ENCODE measurements at places on chromosomes 5 and 9.

GRCh38 chr5:95048628-95049027 is 236.3 kb downstream of the MCTP1 start:
- DNase-seq, result no peak

- no peak for DNase-seq
Observed at GRCh38 chr5:73365301-73365853, 83.2 kb downstream of the FOXD1 start.

DNA sequence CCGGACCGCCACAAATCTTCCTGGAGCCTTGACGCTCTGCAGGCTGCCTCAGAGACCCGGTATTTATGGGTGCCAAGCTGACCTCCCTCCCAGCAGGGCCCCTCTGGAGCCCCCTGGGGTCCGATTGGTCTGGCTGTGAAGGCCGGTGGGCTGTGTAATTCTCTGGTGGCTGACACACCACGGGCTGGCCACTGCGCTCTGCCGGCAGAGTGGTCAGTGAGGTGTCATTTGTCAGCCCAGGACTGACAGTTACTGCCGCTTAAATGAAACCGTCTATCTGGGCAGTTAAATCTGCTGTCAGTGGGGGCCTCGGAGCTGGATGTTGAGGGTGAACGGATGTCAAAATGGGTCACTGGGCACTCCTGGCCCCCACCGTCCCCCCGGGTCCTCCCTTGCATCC is 10.7 kb downstream of the NR5A1 start:
- DNase-seq, result no peak

GRCh38 chr9:120889606-120890271 is 12.8 kb upstream of the PHF19 start:
- DNase-seq, result no peak

- DNase-seq, result no peak
Observed at GRCh38 chr5:63931836-63932235, 30.4 kb downstream of the HTR1A start.

- no peak for DNase-seq
Observed at GRCh38 chr9:20082406-20082805, 293.6 kb upstream of the SLC24A2 start.

- no peak for DNase-seq
Observed at GRCh38 chr5:12292610-12293204, 388.5 kb upstream of the CTNND2 start.

- DNase-seq, result no peak
Observed at GRCh38 chr9:24582146-24583126, 36.7 kb upstream of the IZUMO3 start.

DNA sequence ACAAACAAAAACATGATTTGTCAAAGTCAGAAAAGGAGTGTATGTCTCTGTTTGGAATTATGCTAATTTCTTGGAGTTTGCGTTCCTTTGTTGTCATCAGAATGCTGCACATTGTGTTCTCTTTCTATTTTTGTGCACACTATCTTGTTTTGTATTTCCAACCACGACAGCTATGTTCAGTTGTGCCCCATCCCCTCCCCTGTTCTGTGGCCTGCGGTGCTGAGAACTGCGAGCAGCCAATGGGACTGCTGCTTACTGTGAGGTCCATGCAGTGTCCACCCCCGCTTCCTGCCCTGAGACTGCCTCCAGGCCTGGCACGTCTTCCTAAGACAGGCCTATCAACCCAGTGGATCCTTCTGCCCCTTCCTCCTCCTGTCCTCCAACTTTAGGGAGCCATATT is 76.8 kb downstream of the PALM2AKAP2 start:
- peak; percentile 87 for DNase-seq

GRCh38 chr9:76652894-76653293 is 111.3 kb upstream of the PCA3 start:
- no peak for DNase-seq

GRCh38 chr5:171965745-171966144 is 40.7 kb downstream of the FBXW11 start:
- DNase-seq, result no peak

GRCh38 chr5:78527054-78527859 is 121.3 kb downstream of the LHFPL2 start:
- DNase-seq, result no peak

GRCh38 chr9:136653323-136654079 is 9.2 kb upstream of the EGFL7 start:
- DNase-seq, result no peak
